Type B pancreatic cell (in vitro differentiated cells): ENCODE measurements at places on chromosomes 2 and 18. TPM values are rescaled to one million over a fixed set of nuclear protein-coding genes. Genes with fewer than 3 reads are reported as not detected.
A peak's percentile ranks its signal among the peaks of the same experiment; 100 is the strongest.

GRCh38 chr2:10911291-10912075, at the start of gene KCNF1:
Gene KCNF1 (plus strand): TSS chr2:10911934. CDS start chr2:10912427, 493 bp downstream.
- DNase-seq, result no peak

Gene ZNF532
- 80.0 and 137 TPM in 2 replicates for total RNA-seq

DNA sequence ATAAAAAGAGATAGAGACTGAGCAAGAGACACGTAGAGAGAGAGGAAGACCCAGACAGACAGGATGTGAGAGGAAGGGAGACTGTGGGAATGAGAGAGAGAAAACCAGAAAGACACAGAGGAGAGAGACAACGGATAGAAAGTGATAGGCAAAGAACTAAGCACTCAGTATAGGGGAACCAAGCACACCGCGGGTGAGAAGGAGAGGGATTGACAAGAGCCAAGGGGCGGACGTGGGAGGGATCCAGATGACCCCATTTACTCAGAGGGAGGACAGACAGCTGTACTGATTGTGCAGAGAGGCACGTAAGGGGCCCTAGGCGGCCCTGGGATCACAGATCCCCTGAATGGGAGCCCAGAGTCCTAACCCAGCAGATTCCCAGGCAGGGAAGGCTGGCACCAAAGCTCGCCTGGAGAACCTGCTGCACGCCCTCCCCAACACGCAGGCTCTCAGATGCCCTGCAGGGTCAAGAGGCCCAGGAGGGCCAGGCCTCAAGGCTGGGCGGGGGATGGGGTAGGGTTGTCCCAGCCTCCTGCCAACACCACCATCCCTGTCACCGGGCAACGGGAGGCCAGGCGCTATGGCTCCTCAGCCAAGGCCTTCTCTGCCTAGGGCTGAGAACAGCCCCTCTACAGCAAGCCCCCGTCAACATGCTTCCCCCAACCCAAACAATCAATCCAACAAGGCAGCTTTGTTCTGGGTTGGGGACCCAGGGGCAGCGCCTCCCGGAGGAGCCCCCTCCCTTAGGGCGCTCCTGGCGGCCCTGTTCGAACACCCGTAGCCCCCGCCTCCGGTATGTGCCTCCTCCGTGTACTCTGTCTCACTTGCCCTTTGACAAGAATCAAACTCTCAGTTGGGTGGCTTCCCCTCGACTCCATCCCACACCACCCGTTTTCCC, 579 bp downstream of the LOXL3 start:
- DNase-seq, result no peak

Gene SMCHD1
- total RNA-seq, result 40.1 and 56.5 TPM in 2 replicates

- no peak for DNase-seq
Observed at GRCh38 chr18:75219745-75220375, 9.3 kb downstream of the TSHZ1 start.

DNA sequence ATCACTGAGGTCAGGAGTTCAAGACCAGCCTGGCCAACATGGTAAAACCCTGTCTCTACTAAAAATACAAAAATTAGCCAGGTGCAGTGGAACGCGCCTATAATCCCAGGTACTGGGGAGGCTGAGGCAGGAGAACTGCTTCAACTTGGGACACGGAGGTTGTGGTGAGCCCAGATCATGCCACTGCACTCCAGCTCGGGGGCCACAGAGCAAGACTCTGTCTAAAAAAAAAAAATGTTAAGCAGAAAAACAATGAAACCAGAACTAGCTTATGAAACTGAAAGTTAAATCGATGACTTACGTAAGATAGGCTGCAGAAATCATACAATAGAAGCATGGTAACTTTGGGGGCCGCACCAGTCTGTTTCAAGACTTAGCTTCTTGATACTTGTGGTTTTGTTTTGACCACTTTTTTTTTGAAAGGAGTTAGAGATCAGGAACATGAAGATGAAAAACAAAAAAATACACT, 6.2 kb upstream of the GPR155 start:
- no peak for DNase-seq

DNA sequence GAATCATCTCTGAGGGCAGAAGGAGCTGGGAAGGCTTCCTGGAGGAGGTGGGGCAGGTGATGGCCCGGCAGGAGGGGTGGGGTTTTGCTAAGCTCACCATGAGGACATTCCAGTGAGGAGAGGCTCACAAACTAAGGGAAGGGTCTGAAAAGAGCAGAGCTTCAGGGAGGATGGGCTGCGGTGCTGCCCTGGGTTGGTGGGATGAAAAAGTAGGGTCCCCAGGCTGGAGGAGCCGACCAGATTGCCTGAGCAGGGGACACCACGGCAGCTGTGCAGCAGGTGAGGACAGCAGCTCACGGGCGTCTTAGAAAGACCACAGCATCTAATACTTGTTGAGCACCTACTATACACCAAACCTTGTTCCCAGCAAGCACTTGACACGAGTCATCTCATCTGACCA, 82.2 kb downstream of the DYSF start:
- no peak for DNase-seq

Gene GALNT1
- 92.1 and 100 TPM in 2 replicates for total RNA-seq

GRCh38 chr2:176467595-176467994, 198.4 kb downstream of the MTX2 start:
- DNase-seq, result no peak

- DNase-seq, result peak; percentile 66
Observed at GRCh38 chr2:226797289-226797988, 2.2 kb downstream of the IRS1 start.

- DNase-seq, result no peak
Observed at GRCh38 chr2:73246850-73247249, 12.7 kb downstream of the CCT7 start.

GRCh38 chr2:43387092-43388062, 161.0 kb upstream of the ZFP36L2 start:
- DNase-seq, result no peak

Gene TGFA
- total RNA-seq, result 6.8 and 21.0 TPM in 2 replicates

GRCh38 chr2:132875193-132875592, 205.2 kb upstream of the LYPD1 start:
- no peak for DNase-seq

Gene BMP10
- 0.36 TPM in 1 of 2 replicates, not detected in the other for total RNA-seq

DNA sequence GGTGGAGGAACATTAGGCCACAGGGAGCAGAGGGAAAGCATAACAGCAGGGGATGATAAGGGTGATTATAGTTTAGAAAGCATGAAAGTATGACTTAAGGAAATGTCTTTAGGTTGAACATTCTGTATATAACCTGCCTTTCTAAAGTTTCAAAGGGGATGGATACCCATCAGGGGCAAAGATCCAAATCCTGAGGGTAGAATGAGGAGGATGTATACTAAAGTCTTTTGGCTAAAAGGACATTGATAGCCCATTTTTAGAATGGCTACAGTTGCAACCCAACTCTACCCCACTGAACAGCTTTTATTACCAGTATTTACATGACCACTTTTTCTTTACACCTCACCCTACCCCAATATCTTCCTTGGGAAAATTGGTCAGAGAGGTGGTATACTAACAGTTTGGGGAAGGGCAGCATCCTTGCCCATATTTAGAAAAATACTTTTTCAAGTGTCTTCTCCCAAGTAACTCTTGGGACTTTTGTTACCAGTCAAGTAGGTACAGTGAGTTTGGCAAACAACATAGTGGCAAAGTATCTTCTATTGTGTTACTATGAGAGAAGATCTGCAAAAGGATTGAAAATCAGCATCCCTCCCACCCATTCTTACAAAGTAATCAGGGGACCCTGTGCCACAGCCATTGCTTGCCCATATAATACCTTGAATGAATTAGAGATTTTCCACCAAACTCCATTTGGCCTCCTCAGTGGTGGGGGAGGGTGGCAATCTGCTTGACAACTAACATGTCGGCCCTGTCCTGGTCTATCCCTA, 8.3 kb downstream of the MAT2A start:
- no peak for DNase-seq

DNA sequence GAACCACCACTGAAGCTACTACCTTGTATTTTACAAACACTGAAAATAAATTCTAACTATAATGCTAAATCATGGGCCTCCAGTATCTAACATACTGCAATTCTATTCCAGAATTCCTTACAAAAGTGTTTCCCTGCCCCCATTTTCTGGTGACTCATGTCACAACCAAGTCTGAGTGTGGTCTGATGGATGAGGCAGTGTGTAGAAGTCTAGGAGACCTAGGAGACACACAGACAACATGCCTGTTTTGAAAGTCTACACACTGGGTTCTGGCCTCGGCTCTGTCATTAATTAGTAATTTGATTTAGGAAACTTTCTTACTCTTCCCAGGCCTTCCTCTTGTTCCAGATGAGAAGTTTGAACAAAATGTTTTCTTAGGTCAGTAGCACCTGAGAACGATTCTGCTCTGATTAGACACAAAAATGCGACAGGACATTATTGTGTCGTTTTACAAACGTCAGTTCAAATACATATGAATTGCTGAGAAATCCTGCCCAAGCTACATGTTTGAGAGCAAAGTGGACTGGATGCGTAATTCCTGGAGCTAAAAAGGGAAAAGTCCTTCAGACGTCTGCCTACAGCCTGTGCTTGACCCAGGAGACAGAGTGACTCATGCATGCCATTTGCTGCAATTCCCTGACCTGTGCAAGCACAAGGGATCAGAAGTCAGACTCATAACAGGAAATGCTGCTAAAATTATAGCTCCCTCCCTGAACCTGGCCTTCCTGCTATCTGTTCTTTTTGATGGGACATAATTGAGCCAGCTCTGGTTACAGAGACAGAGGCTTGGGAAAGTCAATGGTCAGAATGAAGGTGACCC, 494.4 kb downstream of the SOX11 start:
- DNase-seq, result no peak

DNA sequence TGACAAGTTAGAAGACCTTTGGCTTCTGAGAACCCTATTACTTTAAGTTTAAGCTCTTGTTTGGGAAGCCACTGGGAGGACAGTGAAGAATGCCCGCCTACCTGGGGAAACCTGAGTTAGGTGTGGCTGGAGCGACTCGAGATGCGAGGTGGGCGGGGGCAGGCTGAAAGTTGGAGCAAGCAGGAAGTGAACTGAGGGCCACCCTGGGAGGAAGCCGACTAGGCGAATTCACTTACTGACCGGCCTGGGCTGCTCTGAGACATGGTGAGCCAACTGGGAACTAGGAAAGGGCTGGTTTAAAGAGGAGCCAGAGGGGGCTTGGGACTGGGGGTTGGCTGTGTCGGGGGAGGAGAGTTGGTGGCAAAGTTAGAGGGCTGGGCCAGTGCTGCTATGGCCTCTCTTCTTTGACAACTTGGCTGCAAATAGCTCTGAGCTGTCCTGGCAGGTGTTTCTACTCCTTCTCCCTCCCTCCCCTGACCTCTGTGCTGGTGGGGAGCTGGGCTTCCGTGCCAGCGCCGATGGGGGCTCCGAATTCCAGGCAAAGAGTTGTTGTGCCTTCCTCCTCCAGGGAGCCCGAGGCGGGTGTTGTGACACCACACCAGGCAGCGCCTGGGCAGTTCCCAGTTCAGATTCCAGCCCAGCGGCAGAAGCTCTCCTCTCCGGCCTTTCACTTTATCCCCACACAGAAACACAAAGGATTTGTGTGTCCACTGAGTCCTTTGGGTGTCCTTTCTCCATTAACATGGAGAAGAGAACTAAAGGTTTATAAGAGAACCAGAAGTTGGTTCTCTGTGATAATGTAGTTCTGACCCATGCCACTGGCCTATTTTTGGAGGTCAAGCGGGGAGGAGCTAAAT, at the start of gene VAMP8:
TSS of gene VAMP8 (plus strand) at position 201 of the 857 bp plus-strand sequence. CDS start at position 262, 61 bp downstream.
- no peak for DNase-seq

DNA sequence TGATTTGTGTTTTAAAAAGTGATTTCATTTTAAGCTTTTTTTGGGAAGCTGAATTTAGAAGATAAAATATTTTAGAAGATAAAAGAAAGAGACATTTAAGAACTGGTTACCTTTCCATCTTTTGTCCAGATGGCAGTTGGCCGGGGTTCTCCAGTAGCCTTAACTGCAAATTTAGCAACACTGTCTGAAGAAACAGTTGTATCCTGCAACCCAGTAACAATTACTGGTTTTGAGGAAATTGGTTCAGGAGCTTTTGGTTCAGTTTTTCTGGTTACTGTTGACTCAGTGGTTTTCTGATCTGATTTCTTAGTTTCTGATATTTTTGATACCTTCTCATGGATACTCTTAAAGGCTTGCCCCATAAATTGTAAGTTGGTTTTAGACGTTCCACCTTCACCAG, 49.9 kb downstream of the PLEKHA3 start:
- DNase-seq, result no peak

- no peak for DNase-seq
Observed at GRCh38 chr2:177325554-177325953, 61.0 kb upstream of the NFE2L2 start.

- DNase-seq, result no peak
Observed at GRCh38 chr2:221642447-221642846, 70.3 kb upstream of the EPHA4 start.

DNA sequence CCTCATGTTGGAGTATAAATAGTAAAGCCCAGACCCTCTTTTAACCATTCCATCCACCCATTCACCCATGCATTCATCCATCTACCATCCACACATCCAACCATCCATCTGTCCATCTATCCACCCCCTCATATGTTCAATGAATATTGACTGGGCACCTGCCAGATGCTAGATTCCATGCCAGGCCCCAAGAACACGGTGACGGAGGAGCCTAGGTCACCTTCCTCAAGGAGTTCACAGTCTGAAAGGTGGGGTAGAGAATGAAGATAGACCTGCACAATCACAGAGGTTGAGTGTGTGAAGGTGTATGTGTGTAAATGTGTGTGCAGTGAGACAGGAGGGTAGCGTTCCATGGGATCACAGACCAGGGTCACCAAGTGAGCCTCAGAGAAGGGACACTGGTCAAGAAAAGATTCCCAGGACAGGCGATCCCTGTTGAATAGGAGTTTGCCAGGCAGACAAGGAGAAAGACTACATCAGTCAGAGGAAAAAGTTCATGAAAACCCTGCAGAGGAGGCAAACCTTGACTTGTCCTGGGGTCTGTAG, 287.2 kb downstream of the CYP26B1 start:
- no peak for DNase-seq

- DNase-seq, result no peak
Observed at GRCh38 chr18:48544116-48544515, 5.3 kb downstream of the CTIF start.

DNA sequence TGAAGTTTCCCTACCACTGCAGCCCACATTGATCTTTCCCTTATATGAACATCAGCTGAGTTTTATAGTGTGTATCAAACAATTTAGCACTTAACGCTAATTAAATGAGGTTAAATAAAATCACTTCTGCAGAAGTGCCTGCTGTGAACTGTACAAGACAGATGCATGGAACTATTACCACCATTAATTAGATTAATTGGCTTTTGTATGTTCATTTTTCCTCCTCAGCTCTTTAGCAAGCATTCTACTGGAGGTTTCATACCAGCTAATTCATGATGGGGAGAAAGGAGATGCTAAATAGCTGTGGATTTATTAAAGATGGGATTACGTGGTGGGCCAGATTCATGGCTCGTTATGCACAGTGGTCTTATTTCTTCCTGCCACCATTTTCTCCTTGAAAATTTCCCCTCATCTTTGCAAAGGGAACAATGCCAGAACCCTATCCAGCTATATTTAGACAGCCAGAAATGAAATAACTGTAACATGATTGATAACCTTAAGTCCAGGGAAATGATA, 96.7 kb downstream of the CNTNAP5 start:
- DNase-seq, result no peak

DNA sequence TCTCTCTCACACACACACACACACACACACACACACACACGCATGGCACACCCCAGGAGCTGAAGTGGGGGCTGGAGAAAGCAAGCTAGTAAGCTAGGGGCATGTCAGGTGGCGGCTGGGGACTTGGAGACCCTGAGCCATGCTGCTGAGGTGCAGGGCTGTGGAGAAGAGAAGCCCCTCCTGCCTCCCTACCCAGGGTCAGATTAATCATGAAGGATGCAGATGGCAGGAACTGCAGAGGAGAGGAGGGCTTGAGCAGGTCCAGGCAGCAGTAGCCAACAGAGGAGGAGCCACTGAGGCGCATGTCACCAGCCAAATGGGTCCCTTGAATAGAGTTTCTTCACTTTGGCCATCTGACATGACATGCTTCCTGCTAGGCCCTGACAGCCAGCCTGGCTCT, 9.6 kb downstream of the EDAR start:
- DNase-seq, result no peak
